ENCODE measurements at places on chromosomes 16 and 17. TPM values are rescaled to one million over a fixed set of nuclear protein-coding genes. Genes with fewer than 3 reads are reported as not detected.
A peak's percentile ranks its signal among the peaks of the same experiment; 100 is the strongest.

DNA sequence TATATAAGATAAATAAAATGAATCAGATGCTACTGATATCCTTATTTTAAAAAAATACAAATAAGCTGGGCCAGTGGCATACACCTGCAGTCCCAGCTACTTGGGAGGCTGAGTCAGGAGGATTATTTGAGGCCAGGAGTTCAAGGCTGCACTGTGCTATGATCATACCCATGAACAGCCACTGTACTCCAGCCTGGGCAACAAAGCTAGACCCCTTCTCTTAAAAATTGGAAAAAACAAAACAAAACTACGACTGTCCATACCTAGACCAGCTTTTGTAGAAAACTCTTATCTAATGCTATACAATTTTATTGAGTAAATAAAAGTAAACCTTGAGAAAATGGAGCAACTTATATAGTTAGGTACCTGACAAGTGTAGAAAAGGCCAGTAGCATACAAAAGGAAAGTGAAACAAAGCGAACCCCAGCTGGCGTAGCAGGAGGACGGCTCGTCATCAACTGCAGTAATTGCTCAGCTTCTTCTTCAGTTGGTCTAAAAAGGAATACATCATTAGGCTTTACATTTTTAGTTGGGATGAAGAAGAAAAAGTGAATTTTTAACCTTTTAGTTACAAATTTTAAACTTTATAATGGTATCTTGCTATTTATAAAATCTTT, 23.6 kb downstream of the INTS2 start:
- peak; percentile 75 for DNase-seq

DNA sequence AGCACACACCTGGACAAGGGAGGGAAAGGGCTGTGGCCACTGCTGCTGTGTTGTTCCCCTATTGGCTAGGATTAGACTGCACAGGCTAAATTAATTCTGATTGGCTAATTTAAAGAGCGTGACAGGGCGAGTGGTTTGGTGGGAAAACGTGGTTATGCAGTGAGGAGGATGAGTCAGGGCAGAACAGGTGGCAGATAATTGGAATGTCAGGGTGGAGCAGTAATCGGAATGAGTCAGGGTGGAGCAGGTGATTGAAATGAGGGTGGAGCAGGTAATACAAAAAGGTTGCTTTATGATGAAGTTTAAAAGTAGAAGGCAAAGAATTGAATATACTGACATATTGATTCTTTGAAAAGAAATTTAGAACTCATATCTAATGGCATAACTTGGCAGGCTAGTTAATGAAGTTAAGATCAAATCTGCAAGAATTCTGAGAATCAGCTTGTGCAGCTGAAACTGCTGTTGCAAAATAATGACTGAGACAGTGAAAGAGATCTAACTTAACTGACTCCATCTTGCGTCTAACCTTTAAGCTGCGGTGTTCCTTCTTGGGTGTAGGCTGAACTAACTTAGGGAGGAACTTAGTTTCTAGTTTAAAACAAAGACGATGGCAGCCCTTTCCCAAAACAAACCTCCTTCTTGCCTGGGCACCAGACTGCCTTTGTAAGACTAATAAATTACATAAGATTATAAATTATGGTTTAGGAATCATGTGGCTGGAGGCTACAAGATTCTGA, 174.3 kb downstream of the UTP18 start:
- DNase-seq = no peak

DNA sequence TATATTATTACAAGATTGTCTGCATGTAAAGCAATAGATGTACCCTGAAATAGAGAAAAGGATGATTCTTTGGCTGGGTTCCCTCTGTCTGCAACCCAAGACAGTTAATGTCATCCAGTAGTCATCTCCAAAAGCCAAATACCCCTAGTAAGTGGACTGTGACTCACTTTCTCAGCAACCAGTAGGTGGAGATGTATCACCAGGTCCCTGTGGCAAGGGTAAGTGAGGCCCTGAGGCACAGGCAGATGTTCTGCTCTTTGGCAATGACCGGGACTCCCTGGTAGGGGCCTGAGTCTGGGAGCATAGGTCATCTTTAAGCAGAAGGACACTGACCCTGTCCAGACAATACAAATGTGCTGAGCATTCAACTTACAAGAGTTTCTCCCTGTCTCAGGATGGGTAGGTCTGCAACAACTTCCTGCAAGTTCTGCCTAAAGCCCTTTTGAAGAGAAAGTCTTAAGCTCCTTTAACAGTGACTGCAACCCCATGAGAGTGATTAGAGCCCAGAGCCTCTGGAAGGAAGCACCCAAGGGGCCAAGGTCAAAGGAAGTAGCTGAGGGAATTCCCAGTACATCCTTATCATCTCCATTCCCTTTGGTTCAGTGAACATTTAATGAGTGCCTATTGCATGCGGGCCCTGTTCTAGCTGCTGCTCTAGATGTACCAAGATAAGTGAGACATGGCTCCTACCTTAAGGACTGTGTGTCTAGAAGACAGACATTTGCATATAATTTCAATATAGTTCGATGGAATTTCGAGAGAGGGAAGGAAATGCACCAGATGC, 31.9 kb downstream of the PMP22 start:
- no peak for DNase-seq

- DNase-seq = peak; percentile 81
Measured at GRCh38 chr16:4306470-4307214, 9.2 kb upstream of the GLIS2 start.

GRCh38 chr17:38616361-38616760, 10.6 kb upstream of the SRCIN1 start:
- no peak for DNase-seq

DNA sequence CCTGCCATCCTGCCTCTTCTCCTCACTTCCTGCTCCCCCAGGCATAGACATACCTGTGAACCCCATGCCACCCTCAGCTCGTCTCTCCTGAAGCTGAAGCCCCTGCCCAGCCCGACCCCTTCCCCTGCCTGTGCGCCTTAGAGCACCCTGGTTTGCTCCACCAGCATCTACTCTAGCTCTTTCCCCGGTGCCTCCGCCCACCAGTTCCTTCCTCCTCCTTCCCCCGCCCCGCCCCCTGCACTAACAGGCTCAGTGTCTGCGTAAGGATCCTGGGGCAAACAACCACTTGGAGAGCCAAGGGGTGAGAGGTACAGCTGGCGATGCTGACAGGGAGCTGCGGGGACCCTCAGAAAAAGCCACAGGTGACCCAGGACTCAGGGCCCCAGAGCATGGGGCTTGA, 1.9 kb downstream of the GPR142 start:
- peak; percentile 86 for DNase-seq

DNA sequence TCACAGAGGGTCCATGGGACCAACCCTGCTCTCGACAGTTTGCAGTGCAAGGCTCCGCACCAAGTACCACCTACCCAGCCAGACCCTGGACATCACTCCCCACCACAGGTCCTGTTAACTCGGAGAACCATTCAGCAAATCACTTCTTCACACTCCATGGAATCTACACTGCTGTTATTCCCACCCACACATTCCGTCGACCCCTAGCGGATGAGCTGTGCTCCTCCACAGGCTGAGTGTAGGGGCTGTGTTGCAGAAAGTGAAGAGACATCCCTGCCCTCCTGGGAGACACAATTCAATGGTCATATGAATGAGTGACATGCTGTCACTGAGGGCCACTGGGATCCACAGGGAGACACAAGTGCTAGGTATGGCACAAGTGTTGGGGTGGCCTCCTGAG, 27.5 kb downstream of the MPG start:
- no peak for DNase-seq

GRCh38 chr17:55756689-55757088, 5.8 kb downstream of the PCTP start:
- DNase-seq = no peak

DNA sequence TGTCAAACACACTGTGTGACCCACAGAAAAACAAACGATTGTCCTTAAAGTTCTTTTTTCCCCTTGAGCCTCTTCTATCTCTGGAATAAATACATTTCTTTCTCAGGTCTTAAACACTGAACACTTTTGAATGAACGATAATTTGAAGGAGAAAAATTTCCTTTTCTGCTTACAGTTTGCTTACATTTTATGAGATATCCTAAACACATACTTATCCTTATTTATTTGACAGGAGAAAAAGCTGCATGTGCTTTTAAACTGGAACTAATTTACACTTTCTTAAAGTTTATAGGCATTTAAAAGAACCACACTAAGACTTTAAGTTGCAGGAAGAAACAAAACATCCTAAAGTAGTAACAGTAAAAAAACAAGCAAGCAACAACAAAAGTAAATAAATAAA, 4.7 kb upstream of the IGF2BP1 start:
- DNase-seq = no peak

FLII gene
- total RNA-seq = 266 TPM

RUNDC3A gene
- total RNA-seq = 0.42 TPM

SMIM22 gene
- total RNA-seq = not detected

CSH2 gene
- total RNA-seq = not detected

AGRP gene
- not detected for total RNA-seq

MT1E gene
- 136 TPM for total RNA-seq

Measured in activated CD4-positive, alpha-beta T cell treated with anti-CD3 and anti-CD28 coated beads, Interleukin-2, amount 10 ng/mL, durations not matched to agents 24 days and 14 days (primary cell).